ENCODE measurements at places on chromosomes 12 and 14.

DNA sequence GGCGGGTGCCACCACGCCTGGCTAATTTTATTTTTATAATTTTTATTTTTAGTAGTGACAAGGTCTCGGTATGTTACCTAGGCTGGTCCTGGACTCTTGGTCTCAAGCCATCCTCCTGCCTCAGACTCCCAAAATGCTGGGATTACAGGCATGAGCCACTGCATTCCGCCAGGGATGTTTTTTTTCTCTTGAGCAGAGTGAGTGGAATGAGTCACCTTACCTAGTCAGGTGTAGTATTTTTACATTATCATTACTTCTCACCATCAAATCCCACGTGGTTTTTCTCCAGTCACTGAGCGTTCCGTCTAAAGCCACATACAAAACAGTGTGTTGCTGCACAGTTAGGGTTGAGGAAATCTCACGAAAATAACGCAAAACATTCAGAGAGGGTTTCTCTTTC, 870 bp upstream of the TBPL2 start:
- no peak for DNase-seq

GRCh38 chr12:89417246-89417977, 65.1 kb upstream of the DUSP6 start:
- DNase-seq: no peak

- no peak for DNase-seq
Observed at GRCh38 chr12:124446364-124446763, 121.0 kb downstream of the NCOR2 start.

GRCh38 chr14:76065519-76065918, 80.0 kb downstream of the IFT43 start:
- no peak for DNase-seq

DNA sequence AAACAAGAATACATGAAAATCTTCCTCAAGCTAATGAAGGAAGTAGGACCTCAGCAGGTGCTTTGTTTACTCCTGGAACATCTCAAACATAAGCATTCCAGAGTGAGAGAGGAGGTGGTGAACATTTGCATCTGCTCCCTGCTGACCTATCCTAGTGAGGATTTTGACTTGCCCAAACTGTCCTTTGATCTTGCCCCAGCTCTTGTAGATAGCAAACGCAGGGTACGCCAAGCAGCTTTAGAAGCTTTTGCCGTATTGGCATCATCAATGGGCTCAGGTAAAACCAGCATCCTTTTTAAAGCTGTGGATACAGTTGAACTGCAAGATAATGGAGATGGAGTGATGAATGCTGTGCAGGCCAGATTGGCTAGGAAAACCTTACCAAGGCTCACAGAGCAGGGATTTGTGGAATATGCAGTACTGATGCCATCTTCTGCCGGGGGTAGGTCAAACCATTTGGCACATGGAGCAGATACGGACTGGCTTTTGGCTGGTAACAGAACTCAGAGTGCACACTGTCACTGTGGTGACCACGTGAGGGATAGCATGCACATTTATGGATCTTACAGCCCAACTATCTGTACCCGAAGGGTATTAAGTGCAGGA, 1.9 kb downstream of the TOGARAM1 start:
- DNase-seq: peak; percentile 36

GRCh38 chr12:60014436-60014835, 418.6 kb downstream of the SLC16A7 start:
- DNase-seq: no peak

- DNase-seq: no peak
Observed at GRCh38 chr14:104580961-104581360, 1.4 kb downstream of the C14orf180 start.

DNA sequence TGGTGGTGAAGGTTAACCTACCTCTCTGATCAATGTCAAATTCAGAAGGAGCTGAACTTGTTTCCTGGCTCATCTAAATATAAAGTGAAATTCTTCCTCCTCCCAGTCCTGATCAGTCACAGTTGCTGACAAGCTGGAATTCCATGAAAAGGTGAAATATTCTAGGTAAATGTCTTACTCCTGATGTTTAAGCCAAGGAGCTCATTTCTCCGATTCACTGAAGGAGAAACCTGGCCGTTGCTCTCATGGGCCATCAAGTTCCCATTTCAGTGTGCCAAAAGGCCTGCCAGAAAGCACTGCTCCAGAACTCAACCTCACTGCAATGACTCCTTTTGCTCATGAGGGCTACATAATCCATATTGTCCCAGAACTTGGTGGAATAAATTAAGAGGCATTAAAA, 707.5 kb downstream of the GALC start:
- DNase-seq: no peak

DNA sequence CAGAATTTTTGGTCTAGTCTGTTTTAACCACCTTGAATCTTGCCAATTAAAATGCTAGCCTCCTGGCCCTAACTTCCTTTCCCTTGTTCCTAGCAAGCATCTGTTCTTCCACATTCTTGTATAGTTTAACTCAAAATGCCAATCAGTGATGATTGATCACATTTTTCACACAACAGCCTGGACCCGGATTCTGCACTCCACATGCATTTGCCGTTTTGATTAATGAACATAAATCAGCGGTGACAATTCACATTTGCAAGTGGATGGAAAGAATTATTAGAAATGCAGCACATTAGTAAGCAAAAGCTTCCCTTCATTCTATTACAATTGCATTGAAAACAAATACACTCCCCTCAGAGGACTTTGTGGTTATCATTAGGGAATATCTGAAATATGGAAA, 83.4 kb downstream of the PDZRN4 start:
- no peak for DNase-seq
